ENCODE measurements at places on chromosomes 6 and 20.

GRCh38 chr6:170308761-170309160 lies 2.2 kb downstream of the FAM120B start:
- H3K27me3 ChIP-seq: peaks cover 2% of the 10 kb centered on the region
- peaks cover 27% of the 10 kb centered on the region for H3K36me3 ChIP-seq
- peaks cover 69% of the 10 kb centered on the region for H3K4me1 ChIP-seq
- H3K4me3 ChIP-seq: peak overlapping the region; percentile 89
- DNase-seq: no peak
- H3K27ac ChIP-seq: peak overlapping the region; percentile 98

DNA sequence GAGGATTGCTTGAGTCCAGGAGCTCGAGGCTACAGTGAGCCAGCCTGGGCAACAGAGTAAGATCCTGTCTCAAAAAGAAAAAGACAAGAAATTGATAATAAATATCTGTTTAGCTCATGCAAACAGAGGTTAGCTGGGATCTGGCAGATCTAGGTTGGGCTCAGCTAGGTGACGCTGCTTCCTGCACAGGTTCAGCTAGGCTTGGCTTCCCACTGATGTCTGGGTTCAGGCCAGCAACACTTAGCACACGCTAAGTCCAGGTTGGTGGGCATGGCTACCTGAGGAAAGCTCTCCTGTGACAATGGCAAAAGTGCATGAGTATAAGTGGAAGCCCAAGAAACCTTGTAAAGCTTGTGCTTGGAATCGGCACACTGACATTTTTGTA lies 48.7 kb downstream of the RIN2 start:
- H3K27ac ChIP-seq: no peak overlapping the region
- no peaks in the 10 kb centered on the region for H3K36me3 ChIP-seq
- peaks cover 4% of the 10 kb centered on the region for H3K4me1 ChIP-seq
- no peak overlapping the region for H3K4me3 ChIP-seq
- H3K27me3 ChIP-seq: no peaks in the 10 kb centered on the region
- no peak for DNase-seq

- H3K27me3 ChIP-seq: peaks cover 5% of the 10 kb centered on the region
- no peaks in the 10 kb centered on the region for H3K4me1 ChIP-seq
- no peak for DNase-seq
- no peak overlapping the region for H3K27ac ChIP-seq
- no peak overlapping the region for H3K4me3 ChIP-seq
- no peaks in the 10 kb centered on the region for H3K36me3 ChIP-seq
These were observed 257.8 kb downstream of the BTBD3 start for GRCh38 chr20:12175538-12175937.

DNA sequence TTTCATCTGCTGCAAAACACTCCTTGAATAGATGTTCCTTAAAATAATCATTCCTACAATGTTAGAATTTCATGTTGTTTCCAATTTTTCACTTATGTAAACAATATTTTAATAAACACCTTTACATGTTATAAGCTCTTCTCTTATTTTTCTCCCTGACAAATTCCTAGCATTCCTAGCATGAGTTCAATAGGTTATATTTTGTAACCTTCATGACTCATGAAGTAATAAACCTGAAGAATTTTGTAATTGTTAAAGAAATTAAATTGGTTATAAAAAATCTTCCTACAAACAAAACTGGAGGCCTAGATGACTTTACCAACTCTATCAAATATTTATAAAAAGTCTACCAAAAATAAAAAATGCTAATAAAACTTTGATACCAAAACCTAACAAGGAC lies 66.3 kb downstream of the NT5E start:
- H3K27me3 ChIP-seq: no peaks in the 10 kb centered on the region
- H3K4me1 ChIP-seq: no peaks in the 10 kb centered on the region
- peaks cover 16% of the 10 kb centered on the region for H3K36me3 ChIP-seq
- no peak overlapping the region for H3K27ac ChIP-seq

DNA sequence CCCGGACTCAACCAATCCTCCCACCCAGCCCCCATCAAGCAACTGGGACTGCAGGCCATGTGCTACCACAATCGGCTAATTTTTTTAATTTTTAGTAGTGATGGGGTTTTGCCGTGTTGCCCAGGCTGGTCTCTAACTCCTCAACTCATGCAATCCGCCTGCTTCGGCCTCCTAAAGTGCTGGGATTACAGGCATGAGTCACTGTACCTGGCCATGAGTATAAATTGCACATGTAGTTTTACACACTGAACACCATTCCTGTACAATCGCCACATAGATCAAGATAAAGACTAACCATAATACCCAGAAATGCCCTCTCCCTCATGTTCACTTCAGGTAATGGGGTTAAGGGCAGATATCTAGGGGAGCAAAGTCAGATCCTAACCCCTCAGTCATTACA lies 26.4 kb downstream of the TRPC4AP start:
- H3K36me3 ChIP-seq: no peaks in the 10 kb centered on the region
- DNase-seq: no peak
- no peak overlapping the region for H3K27ac ChIP-seq
- peaks cover 62% of the 10 kb centered on the region for H3K4me1 ChIP-seq
- H3K4me3 ChIP-seq: no peak overlapping the region
- H3K27me3 ChIP-seq: no peaks in the 10 kb centered on the region

- no peak overlapping the region for H3K4me3 ChIP-seq
- H3K27me3 ChIP-seq: no peaks in the 10 kb centered on the region
- peaks cover 6% of the 10 kb centered on the region for H3K36me3 ChIP-seq
- H3K27ac ChIP-seq: peak overlapping the region; percentile 27
- DNase-seq: peak; percentile 64
These were observed 102.1 kb downstream of the ATG5 start for GRCh38 chr6:106223300-106223930.

GRCh38 chr6:106939848-106940247 lies 34.7 kb downstream of the CD24 start:
- DNase-seq: no peak
- H3K27ac ChIP-seq: no peak overlapping the region
- H3K4me1 ChIP-seq: no peaks in the 10 kb centered on the region
- no peak overlapping the region for H3K4me3 ChIP-seq
- no peaks in the 10 kb centered on the region for H3K36me3 ChIP-seq
- peaks cover 27% of the 10 kb centered on the region for H3K27me3 ChIP-seq

- H3K4me1 ChIP-seq: peaks cover 36% of the 10 kb centered on the region
- H3K27me3 ChIP-seq: no peaks in the 10 kb centered on the region
- H3K4me3 ChIP-seq: peak overlapping the region; percentile 98
- H3K36me3 ChIP-seq: no peaks in the 10 kb centered on the region
- DNase-seq: peak; percentile 44
- peak overlapping the region; percentile 91 for H3K27ac ChIP-seq
These were observed 535 bp upstream of the DNAAF9 start for GRCh38 chr20:3407771-3408637.

GRCh38 chr6:157769776-157770426 lies 53.1 kb upstream of the SNX9 start:
- H3K4me3 ChIP-seq: peak overlapping the region; percentile 70
- peaks cover 59% of the 10 kb centered on the region for H3K4me1 ChIP-seq
- no peak for DNase-seq

DNA sequence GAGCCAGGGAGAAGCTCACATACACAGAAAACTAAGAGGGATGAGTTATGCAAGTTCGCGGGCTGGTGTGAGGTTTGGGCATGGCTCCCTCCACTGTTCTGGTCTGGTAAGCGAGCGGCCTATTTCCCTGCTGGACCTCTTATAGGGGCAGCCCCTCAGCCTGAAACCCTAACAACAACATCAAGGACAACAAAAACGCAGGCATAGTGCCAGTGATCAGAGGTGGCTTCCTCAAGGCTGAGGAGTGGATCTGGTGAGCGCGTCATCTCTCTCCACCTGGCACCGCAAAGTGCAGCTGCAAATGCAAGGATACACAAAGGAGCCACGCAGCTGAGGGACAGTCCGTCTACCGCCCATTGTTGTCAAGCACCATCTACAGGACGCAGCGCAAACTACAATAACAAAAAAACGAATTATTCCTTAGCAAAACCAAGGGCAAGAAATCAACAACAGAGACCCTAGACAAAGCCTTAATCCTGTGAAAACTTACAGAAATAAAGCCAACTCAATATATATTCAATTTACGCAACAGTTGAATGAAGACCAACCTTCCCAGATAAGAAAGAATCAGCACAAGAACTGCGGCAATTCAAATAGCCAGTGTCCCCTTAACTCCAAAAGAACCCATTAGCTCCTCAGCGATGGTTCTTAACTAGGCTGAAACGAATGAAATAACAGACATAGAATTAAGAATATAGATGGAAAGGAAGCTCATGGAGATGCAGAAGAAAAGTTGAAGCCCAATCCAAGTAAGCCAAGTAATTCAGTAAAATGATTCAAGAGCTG lies 9.2 kb upstream of the DEFB110 start:
- no peak for DNase-seq
- no peak overlapping the region for H3K27ac ChIP-seq
- H3K27me3 ChIP-seq: no peaks in the 10 kb centered on the region
- no peaks in the 10 kb centered on the region for H3K36me3 ChIP-seq
- H3K4me1 ChIP-seq: no peaks in the 10 kb centered on the region

GRCh38 chr6:71486461-71486860 lies 197.8 kb downstream of the OGFRL1 start:
- no peaks in the 10 kb centered on the region for H3K36me3 ChIP-seq
- H3K4me1 ChIP-seq: peaks cover 5% of the 10 kb centered on the region
- H3K4me3 ChIP-seq: no peak overlapping the region
- no peaks in the 10 kb centered on the region for H3K27me3 ChIP-seq
- no peak overlapping the region for H3K27ac ChIP-seq

DNA sequence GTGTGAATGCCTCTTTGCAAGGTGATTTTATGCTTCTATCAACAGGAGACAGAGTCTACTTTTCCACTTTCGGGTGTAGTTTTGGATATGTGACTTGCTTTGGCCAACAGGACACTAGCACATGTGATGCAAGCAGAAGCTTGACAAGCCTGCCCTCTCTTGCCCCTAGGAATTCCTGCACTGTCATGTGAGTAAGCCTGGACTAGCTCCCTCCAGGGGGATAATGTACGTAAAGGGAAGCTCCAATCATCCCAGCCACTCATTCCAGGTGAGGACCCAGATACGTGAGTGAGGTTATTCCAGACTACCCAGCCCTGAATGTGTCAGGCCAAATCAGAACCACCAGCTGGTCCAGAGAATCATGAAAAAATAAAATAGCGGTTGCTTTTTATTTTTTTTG lies 33.3 kb downstream of the BEND3 start:
- H3K4me1 ChIP-seq: no peaks in the 10 kb centered on the region
- no peak overlapping the region for H3K4me3 ChIP-seq
- H3K27me3 ChIP-seq: no peaks in the 10 kb centered on the region
- no peak for DNase-seq
- H3K36me3 ChIP-seq: peaks cover 15% of the 10 kb centered on the region

DNA sequence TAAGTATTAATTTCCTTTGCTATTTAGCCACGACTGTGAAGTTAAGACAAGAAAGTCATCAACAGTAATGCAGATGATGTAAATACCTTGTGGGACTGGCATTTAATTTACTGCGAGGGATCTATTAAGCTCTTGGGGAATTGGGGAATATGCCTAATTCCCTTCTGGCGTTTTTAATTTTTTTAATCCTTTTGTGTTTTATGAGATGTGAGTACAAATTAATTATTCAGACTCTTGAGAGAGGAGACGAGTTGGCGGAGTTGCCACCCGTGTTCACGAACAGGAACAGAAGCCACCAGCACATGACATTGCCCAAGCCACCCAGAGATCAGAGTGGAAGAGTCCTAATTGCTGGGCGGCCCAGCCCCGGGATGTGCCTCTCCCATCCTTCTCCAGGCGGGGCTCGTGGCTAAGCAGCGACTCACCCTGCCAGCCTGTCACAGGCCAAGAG lies 533 bp upstream of the CRYBG1 start:
- H3K27ac ChIP-seq: no peak overlapping the region
- H3K27me3 ChIP-seq: peaks cover 44% of the 10 kb centered on the region
- peak overlapping the region; percentile 81 for H3K4me3 ChIP-seq

- H3K4me1 ChIP-seq: peaks cover 48% of the 10 kb centered on the region
- H3K27ac ChIP-seq: peak overlapping the region; percentile 87
- DNase-seq: no peak
- H3K4me3 ChIP-seq: peak overlapping the region; percentile 99
These were observed 973 bp downstream of the TRIM38 start for GRCh38 chr6:25963426-25964123.

- no peaks in the 10 kb centered on the region for H3K27me3 ChIP-seq
- H3K4me3 ChIP-seq: peak overlapping the region; percentile 90
- H3K36me3 ChIP-seq: peaks cover 16% of the 10 kb centered on the region
- DNase-seq: peak; percentile 50
- H3K27ac ChIP-seq: peak overlapping the region; percentile 89
These were observed 630 bp downstream of the LIME1 start for GRCh38 chr20:63736893-63737694.

DNA sequence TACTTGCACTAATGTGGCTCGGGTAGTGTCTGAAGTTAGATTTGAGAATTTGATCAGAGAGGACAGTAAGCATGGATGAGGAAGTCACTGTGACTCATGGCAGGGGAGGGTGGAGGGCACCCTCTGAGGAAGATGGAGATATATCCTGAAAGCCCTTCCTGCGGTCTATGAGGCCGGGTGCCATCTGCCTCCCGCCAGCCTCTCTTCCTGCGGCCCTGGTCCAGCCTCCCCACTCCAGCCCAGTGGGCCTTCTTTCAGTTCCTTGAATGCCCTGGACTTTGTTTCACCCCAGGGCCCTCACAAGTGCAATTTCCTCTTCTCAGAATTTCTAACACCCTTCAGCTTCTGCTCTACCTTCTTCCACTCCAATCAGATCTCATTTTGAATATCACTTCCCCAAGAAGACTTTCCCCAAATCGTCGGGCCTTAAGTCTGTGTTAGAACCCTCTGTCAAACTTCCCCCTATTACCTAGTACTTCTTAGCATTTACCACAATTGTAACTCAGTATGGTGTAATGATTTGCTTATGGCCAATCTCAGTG lies 20.2 kb upstream of the TNFAIP3 start:
- H3K27me3 ChIP-seq: no peaks in the 10 kb centered on the region
- no peak overlapping the region for H3K27ac ChIP-seq
- no peaks in the 10 kb centered on the region for H3K4me1 ChIP-seq
- DNase-seq: no peak

- H3K4me1 ChIP-seq: no peaks in the 10 kb centered on the region
- no peak overlapping the region for H3K27ac ChIP-seq
- DNase-seq: no peak
- H3K4me3 ChIP-seq: no peak overlapping the region
These were observed 17.4 kb downstream of the RCAN2 start for GRCh38 chr6:46473881-46474280.

- H3K27me3 ChIP-seq: no peaks in the 10 kb centered on the region
- DNase-seq: no peak
- H3K4me1 ChIP-seq: no peaks in the 10 kb centered on the region
- H3K27ac ChIP-seq: no peak overlapping the region
- no peaks in the 10 kb centered on the region for H3K36me3 ChIP-seq
These were observed 481.2 kb downstream of the TFAP2A start for GRCh38 chr6:9933677-9934076.
